ENCODE measurements at places on chromosomes 4 and X.

- peak; percentile 88 for DNase-seq
These were observed 93.7 kb upstream of the TRPC3 start for GRCh38 chr4:122045533-122045932.

- DNase-seq, result no peak
These were observed 83.7 kb downstream of the NAT8L start for GRCh38 chr4:2142630-2143427.

DNA sequence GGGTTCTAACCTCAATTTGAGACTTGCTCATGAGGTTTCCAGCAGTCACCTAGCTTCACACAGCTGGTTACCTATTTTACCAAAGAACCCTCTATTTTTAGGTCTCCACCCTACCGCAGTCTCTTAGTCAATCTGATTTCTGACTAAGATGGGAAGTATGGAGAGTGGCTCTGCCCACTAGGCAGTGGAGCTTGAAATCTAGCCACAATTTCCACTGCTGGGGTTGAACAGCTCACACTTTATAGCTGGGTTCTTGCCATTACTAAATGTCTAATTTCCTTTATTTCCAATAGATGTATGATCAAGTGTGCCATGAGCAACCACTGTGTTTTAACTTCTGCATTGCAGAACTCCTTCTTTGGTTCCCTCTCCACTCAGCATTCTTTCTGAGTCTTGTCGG, 43.1 kb downstream of the GASK1B start:
- DNase-seq, result peak; percentile 85

DNA sequence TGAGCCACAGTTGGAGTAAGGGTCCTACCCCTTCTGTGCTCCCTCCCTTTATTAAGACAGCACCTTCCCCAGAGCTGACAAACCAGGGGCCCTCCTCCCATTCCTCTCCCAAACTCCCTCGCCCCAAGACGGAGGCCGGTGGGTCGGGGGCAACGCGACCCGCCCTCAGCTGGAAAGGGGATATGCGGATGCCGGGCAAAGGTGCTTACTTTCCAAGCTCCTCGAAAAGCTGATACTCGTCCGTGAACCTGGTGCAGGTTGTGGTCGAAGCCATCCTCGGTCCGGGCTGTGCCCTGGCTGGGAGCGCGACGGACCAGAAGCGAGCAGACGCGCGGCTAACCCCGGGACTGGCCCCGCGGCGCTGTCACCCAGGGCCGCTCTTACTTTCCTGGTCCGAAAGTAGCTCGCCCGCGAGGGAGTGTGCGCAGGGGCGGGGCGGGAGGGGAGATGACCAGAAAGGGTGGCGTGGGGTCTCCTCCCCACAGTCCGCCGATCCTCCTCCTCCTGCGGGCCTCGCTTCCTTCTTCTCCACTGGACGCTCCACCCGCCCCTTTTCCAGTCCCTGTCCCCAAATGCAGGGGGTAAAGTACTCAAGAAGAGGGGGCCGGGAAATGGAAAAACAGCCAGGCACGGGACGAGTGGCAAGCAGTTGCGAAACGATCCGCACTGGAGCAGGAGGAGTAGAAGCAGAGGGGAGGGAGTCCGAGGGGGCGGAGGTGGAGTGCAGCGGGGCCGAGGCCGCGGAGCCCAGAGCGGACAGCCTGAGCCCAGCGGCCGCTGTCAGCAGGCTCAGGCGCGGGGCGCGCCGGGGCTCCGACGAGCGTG, 531 bp downstream of the CAMK2D start:
- DNase-seq, result peak; percentile 29

DNA sequence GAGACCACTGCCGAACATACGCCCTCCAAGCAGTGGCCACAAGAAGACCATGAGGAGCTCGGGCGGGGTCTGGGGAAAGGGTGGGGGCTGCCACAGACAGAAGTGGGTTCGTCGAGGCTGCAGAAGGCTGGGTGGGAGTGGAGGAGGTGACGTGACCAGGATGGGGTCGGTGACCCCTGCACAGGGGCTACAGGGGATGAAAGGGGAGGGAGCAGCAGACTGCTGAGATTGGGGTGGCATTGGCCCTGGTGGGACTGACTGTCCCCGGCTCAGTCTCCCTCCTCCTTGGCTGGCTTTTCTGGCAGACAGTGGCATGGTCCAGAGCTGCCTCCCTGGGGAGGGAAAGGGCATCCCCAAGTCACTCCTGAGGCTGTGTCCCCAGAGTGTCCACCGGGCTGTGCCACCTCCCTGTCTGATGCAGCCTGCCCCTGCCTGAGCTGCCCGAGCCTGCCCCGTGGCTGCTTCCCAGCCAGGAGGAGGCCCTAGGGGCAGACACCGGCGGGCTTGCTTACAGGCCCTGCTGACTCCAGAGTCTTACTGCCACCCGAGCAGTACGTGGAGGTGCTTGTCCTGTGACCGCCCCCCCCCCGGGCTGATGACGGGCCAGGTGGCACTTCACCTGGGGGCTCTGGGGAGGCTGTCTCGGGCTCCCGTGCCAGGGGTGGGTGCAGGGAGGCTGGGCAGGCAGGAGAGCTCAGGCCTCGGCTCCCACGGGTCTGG, 7.2 kb downstream of the SH3BP2 start:
- peak; percentile 26 for DNase-seq

GRCh38 chrX:115378471-115378870, 89.0 kb downstream of the LUZP4 start:
- DNase-seq, result no peak

GRCh38 chrX:74272230-74272629, 31.8 kb upstream of the ZCCHC13 start:
- DNase-seq, result no peak

GRCh38 chr4:99361268-99361898, 8.8 kb upstream of the ADH1C start:
- DNase-seq, result no peak

- DNase-seq, result no peak
These were observed 116.7 kb upstream of the TEX13D start for GRCh38 chrX:124215786-124216185.

DNA sequence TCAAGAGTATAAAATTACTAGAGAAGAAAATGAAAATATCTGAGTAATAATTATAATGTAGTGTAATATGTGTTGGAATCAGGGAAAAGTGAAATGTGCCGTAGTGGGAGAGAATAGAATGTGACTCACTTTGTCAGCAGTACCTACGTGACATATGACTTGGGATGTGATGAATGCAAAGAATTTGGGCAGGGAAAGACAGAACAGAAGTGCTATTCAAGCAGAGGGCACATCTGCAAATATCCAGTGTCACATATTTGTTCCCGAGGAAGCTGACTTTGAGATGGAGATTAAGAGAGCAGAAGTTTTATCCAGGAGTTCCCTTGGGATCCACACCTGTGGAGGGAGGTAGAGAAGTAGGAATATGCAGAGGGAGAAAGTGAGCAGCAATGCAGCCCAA, 69.3 kb upstream of the HS3ST1 start:
- DNase-seq, result peak; percentile 72

DNA sequence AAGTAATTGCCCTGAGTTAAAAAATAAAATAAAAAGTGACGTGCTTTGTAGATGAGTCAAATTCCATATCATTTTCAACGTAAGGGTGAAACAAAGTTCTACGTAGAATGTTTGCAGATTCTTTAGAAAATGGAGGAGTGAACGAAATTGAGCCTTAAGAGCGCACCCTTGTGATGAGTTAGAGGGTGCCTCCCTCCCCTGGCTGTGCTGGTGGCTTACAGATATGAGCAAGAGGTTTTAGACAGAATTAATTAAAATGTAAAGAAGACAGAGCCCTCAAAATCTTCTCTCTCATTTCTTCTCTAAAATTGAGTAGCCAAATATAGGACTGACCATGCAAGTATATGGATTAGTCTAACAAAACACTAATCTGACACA, 30.2 kb upstream of the LGI2 start:
- no peak for DNase-seq

- no peak for DNase-seq
These were observed 412.1 kb downstream of the UBE2NL start for GRCh38 chrX:144295921-144296320.

DNA sequence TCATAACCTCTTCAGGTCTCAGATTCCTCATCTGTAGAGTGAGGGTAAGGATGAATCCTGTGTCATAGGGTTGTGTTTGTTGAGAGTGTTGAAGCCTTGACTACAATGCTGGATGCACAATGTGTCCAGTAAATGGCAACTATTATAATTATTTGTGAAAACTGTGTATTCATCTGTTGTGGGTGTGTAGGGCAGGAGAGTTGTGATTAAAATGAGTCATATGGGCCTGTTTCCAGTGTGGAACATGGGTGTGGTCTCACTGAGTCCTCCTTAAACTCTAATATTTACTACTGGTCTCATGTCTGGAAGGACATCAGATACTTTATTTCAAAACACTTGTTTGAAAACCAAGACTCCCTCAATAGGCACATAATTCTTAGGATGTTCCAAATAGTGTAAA, 208.5 kb upstream of the CASK start:
- no peak for DNase-seq

DNA sequence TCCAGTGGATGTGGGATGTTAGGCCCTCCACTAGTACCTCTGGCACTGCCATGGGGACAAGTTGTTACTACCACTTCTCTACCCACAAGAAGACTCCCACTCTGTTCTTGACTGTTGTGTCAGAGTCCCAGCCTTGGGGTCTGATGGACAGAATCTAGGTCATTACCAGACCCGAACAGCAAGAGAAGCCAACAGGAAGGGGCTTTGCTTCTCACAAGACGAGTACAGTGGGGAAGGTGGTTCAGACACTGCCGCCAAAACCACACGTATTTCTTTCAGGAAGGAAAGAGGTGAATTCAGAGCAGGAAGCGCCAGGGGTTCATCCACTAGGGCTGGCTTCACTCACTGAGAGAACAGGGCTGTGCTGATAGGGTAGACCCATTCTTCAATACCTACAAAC, 161.3 kb upstream of the KIT start:
- no peak for DNase-seq

- no peak for DNase-seq
These were observed 89.3 kb upstream of the SRD5A3 start for GRCh38 chr4:55256787-55257186.

- no peak for DNase-seq
These were observed 14.5 kb upstream of the CAPN6 start for GRCh38 chrX:111284631-111285293.

DNA sequence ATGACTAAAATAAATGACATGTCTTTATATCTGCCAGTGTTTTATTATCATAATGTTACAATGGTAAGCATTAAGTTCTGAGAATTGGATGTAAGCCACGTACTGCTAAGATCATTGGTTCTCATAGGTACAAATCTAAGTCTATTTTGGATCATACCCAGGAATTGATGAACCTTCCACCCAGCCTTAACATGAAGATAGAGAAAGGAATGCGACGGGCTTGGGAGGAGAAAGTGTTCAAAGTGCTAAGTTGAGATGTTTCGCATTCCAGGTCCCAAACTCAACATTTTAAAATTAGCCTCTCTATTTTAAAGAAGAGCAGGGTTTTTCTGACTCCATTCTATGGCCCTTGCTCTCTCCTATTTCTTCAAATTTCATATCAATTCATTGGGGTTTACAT, 54.9 kb upstream of the FRAS1 start:
- DNase-seq, result peak; percentile 8

- no peak for DNase-seq
These were observed 254.2 kb downstream of the KCTD8 start for GRCh38 chr4:44194365-44194764.

DNA sequence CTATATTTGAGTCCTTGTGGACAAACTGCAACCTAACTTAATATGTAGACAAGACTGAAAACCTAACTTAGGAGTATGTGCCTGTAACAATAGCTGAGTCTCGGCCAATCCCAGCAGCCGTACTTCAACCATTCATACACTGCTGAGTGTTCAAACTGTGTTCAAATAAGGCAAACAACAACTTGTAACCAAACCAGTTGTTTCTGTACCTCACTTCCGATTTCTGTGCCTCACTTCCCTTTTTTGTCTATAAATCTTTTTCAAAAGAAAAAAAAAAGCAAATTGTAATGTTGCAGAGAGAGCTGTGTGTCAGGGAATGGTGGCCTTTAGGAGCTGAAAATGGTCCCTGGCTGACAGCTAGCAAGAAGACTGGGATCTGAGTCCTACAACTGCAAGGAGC, 46.0 kb downstream of the GEMIN8 start:
- DNase-seq, result no peak

- no peak for DNase-seq
These were observed 75.1 kb upstream of the USP9X start for GRCh38 chrX:41009850-41010846.

DNA sequence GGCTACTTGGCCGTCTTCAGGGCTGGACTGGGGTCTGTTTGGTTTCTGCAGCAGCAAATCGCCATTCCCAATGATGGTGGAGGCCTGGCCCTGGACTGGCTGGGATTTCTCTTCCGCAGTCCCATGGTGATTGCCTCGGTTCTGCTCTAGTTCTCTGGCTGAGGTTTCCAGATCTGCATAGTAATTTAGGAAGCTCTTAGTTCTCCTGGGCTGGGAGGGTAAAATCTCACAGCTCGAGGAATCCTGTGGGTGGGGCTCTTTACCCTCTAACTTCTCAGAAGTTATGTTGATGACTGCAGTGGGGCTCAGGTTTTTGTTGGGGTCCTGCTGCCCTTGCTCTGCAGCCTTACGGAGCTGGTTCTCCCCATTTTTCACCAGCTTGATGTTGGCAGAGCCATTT, 200.6 kb downstream of the APBB2 start:
- DNase-seq, result no peak

- DNase-seq, result no peak
These were observed 300.4 kb downstream of the LDB2 start for GRCh38 chr4:16597845-16598596.

- no peak for DNase-seq
These were observed 128.7 kb upstream of the ARHGEF9 start for GRCh38 chrX:63913719-63914118.

DNA sequence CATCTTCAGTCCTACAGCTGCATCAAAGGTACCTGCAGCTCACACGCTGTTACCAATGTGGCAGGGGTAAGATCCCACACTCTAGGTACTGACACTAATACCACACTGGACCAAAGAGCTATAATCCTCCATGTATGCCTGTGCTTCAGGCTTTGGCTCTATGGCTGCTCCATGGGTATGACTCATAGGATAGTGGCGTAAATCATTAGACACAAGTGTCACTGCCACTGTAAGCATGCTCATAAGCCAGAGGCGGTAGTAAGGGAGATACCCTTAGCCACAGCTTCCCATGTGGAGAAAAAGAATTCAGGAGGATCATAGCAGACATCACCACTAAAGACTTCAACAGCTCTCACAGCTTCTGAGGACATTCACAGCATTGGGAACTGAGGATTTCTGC, 287.5 kb downstream of the ACTRT1 start:
- peak; percentile 35 for DNase-seq

- no peak for DNase-seq
These were observed 157.2 kb downstream of the LDB2 start for GRCh38 chr4:16741287-16741686.

Measured in RCC 7860 (cell line).